HepG2 (cell line): ENCODE measurements at places on chromosomes 2 and 18. TPM values are rescaled to one million over a fixed set of nuclear protein-coding genes. Genes with fewer than 3 reads are reported as not detected.

DNA sequence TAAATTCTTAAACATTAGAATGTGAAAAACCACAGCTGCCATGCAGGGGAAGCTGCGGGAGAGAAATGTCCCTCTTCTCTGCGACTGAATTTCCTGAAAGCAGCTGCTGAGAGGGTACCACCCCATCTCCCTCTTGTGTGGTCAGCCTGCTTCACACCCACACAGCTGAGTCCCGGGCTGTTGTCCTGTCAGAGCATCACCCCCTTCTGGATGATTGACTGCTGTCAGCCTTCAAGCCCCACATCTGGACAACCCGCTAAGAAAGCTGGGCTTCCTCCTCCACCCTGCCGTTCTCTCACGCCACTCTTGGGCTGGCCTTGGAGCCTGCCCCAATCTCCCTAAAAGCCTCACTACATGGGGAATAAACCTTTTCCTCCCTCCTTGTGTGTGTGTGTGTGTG, 26.0 kb downstream of the SH3YL1 start:
- no peak for DNase-seq

GRCh38 chr2:20526160-20526559, 79.3 kb downstream of the RHOB start:
- no peak for DNase-seq

DNA sequence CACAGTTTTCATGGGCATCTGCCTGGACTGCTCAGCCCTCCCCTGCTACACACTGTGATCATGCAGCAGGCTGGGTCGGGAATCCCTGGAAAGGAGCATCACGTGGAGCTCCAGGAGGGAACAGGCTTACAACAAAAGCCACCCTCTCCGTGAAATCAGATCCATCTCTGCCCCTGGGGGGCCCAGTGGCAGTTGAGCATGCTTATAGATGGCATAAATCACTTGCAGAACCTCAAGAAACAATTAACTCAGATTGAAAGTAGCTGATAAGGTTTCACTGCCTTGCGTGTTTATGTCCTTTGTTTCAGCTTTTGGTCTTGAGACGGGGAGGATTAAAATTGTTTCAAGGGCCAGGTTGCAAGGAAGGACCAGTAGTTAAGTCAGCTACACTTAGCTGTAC, 354.8 kb upstream of the MEIS1 start:
- no peak for DNase-seq

DNA sequence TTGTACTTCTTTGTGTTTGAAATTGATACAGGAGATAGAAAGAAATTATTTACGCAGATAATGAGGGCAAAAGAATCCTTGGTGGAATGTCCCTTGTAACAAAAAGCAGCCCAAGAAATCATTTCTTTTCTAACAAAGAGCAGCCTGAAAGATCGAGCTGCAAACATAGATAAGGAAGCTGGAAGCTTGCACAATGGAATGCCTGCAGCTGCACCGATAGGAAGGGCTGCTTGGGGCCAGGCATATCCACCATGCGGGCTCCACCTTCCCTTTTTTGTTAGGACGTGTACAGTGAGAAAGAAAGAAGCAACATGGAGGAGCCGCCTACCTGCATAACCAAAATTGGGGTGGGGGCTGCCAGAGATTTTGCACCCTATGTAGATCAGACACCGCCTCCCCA, 568.7 kb downstream of the METTL4 start:
- DNase-seq, result no peak

DNA sequence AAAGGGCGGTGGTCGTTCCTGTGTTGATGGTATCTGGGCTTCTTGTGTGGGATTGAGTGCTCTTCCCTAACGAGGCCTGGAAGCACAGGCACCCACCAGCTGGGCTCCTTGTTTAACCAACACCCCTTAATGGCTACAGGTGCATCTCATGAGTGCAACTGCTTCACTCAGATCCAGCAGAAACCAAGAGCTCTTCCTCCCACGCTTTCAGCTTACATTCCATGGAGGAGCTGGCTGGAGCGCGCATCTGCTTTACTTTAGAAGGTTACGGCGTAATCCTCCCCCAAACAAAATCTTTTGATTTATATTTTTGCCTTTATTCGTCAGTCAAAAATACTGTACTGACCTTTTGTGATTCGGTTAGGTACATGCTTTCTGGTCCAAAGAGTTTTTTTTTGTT, 174.7 kb downstream of the LTBP1 start:
- no peak for DNase-seq

DNA sequence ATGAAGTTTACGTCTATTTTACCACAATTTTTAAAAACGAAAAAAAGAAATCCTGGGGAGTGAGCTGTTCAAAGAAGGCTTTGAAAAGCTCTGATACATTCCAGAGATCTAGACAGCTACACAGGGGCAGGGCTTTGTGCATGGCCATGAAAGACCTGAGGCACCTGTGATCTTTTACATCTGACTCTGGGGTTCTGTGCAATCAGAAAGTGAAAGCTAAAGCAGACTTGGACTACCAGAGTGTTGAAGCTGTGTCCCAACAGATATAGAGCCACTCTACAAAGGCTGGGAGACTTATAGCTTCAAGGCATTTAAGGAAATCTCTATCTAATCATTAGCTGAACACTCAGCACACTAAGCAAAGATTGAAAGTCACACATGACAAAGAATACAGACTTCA, 34.1 kb downstream of the PARD6G start:
- peak; percentile 47 for DNase-seq

PTPRN gene
- total RNA-seq, result not detected in 2 replicates

STARD6 gene
- total RNA-seq, result not detected in 2 replicates

DUSP2 gene
- not detected in 2 replicates for total RNA-seq
